Central memory CD4-positive, alpha-beta T cell (primary cell): ENCODE measurements at places on chromosomes 5 and 9.
A peak's percentile ranks its signal among the peaks of the same experiment; 100 is the strongest.

DNA sequence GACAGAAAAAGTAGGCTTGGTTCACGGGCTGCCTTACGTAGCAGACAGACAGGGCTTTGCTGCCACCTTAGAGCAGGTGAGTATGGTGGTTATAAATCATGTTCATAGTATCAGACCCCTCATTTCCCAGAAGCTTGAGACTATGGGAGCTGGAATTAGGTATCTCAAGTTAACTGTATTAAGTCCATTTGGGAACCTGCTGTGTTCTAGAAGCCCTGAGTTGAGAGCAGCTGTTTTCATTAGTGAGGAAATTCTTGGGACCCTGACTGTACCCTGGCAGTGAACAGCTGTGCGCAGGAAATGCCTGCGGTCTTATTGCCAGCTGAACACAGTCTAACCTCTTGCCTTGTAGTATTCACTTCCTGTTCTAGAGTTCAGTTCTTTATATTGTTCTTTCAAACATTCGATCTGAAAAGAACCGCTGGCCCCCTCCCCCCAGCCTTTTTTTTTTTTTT lies 29.8 kb downstream of the UGCG start:
- DNase-seq = peak; percentile 75

GRCh38 chr5:115735108-115735998 lies 81.1 kb downstream of the CDO1 start:
- no peak for DNase-seq

GRCh38 chr5:87020099-87020934 lies 247.4 kb upstream of the RASA1 start:
- DNase-seq = peak; percentile 7

GRCh38 chr5:159511570-159511969 lies 181.3 kb upstream of the IL12B start:
- no peak for DNase-seq

DNA sequence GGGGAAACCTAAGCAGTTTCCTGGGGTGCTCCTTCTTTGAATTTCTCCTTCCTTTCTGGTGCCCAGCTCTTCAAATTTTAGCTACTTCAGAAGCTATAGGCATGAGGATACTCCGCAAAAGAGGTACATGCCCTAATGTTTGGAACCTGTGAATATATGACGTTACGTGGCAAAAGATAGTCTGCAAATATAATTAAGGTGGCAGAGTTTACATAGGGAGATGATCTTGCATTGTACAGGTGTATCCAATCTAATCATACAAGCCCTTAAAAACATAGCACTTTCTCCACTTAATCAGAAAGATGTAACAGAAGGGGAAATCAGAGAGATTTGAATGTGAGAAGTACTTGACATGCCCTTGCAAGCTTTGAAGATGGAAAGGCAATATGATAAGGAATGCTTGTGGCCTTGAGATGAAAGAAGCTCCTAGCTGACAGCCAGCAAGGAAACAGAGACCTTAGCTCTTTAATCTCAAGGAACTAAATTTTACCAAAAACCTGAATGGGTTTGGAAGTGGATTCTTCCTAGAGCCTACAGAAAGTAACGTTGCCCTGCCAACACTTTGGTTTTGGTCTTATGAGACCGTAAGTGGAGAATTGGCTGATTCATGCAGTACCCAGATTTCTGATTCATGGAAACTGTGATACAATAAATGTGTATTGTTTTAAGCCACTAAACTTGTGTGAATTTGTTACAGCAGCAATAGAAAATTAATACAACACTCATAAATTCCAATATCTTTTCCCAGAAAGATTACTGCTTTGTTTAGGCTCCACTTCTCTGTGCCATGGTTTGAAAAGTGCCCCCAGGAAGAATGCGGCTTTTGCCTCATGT lies 268.4 kb downstream of the FAM170A start:
- DNase-seq = no peak

GRCh38 chr5:167355346-167355745 lies 936.1 kb upstream of the WWC1 start:
- DNase-seq = no peak

DNA sequence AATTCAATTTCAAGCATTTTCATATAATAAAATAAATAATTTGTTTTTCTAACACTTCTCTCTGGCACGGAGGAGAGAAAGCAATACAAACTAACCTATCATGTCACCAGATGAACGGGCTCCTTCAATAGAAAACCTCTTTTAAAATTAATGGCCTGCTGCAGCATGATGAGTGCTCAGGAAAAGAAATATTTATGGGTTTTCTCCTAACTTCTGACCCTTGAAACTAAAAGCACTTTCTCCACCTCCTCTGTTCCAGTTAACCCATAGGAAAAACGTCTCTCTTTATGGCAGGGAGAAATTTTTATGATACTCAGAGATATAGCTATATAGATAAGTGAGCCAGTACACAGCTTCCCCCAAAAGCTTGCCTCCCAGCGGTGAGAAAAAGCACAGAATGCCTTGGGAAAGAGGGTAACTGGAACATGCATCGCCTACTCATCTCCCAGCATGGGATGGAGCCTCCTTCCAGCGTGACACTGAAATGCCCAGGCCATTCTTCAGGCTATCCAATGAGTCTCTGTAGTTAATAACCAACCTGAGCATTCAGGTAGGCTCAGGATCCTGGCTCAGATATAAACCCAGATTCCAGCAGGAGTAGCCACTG lies 963.0 kb upstream of the DMAC1 start:
- DNase-seq = no peak

DNA sequence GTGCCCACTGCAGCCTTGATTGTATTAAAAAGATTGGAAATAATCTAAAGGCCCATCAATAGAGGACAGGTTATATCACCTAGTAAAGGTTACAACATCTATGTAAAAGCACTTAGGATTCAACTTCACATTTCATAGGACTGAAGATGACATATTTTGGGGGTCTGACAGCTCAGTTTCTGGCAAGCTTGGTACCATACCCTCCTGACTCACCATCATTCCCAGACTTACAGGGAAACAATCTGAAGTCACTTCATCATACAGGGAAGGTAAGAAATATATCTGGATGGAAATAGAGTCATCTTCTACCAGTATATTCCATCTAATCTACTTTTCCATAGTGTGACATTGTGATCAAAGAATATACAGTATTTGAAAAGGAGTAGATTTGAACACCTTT lies 28.8 kb upstream of the DAB2 start:
- DNase-seq = no peak

- DNase-seq = no peak
Observed at GRCh38 chr9:136804509-136805206, 3.1 kb upstream of the RABL6 start.
